NCI-H2081 (cell line): ENCODE measurements at places on chromosomes 12 and 14.

DNA sequence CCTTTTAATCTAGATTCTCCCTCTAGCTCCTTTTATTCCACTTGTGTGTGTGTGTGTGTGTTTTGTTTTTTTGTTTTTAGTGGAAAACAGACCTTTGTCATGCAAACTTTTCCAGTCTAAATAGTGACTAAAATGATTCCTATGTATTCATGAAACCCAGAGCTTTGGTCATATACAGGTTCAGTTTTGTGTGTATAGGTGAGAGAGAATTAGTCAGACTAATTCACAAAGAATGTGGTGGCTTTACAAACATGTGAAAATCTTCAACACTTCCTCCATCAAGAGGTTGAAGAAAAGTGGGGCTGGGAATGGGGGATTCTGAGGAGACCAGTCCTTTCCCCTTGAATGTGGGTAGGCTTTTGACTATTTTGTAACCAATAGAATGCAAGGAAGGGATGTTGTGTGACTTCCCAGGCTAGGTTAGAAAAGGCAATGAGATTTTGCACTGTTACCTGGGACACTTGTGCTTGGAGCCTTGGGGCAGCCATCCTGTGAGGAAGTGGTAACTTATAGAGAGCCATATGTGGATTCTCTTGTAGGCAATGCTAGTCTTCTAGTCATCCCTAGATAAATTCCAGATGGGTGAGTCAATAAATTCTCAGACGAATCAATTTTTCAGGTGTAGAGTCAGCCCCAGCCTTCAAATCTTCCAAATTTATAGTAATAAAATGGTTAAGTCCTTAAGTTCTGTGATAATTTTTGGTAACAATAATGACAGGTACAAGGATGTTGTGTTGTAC lies 236.1 kb downstream of the CEP128 start:
- no peak for DNase-seq

DNA sequence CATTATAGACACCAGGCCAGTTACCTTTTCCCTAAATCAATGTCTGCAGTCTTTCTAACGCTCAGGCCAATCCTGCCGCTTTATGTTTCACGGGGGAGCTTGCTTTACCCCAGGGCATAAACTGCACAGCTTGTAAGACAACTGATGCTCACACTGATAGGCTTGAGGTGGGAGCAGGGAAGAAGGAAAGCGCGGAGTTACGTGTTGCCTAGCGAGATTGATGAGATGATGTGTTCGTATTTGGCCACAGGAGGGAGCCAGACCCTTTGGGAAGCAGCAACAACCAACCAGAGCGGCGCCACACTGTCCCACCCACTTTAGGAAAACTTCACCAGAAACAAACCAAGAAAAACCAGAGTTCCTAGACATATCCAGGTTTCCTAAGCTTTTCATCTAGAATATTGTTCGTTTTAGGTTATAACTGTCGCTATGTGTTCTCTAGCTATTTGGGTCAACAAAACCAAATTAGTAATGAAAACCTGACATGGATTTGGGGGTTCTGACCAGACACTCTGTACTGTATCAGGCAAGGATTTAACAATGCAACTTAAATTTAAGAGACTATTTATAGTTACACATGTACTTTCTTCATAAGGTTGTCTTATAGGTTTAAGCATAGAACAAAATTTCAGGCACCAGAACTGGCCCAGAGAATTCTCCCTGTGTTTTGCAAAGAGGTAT lies 2.4 kb downstream of the IL26 start:
- DNase-seq: peak; percentile 87

- DNase-seq: no peak
Measured at GRCh38 chr14:91920526-91920925, 27.0 kb downstream of the FBLN5 start.

- no peak for DNase-seq
Measured at GRCh38 chr12:92078167-92079053, 67.2 kb downstream of the BTG1 start.

DNA sequence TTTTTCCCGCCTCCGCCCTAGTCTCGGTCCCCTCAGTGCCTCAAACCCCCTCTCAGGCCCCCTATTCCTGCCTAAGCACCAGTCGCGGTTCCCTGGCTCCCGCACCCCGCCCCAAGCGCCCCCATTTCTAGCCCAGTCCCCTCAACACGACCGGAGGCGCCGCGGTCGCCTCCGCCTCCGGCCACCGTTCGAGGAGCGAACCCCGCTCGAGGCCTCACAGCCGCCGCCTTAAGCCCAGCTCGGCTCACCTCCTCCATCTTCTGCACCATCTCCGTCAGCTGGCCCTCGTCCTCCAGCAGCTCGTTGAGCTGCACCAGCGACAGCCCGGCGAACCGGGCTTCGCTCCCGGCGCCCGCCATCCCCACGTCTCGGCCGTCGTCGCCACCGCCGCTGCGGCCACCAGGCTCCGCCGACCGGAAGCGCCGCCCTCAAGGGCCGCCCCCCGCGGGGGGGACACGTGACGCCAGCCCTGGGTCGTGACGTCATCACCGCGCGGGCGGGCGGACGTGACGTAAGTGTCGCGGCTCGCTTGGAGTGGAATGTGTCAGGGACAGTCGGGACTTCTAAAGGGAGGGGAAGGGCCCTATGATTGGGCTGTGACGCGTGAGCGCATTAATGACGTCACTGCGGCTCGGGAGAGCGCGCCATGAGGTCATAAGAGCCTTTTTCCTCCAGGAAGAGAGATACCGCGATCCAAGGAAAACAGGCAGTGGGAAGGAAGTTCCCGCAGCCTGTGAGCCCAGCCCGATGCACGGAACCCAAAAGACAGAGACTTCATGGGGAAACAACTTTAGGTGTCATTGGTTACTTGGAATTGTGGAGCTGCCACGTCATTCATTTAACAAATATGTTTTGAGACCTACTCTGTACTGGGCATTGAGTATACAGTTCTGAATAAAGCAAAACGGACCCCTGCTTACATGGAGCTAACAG lies at the start of gene VPS37B:
Gene VPS37B, minus strand, starts transcription at position 421 of the 933 bp plus-strand sequence. Its CDS starts 62 bp downstream, at position 359.
- peak; percentile 78 for DNase-seq

DNA sequence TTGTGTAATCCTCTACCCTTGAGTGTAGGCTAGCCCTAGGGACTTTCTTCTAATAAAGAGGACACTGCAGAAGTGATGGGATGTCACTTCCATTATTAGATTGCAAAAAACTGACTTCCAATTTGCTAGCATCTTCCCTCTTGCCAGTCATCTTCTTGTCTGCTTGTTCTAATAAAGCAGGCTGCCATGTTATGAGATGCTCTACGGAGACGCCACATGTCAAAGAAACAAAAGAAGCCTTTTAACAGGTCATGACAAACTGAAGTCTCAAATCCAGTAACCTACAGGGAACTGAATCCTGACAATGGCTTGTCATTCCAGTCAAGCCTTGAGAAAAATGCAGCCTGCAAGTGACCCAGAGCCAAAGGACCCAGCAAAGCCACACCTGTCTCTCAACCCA lies 76.0 kb downstream of the CEP128 start:
- no peak for DNase-seq
